ENCODE measurements at places on chromosomes 7 and 10. TPM values are rescaled to one million over a fixed set of nuclear protein-coding genes. Genes with fewer than 3 reads are reported as not detected.

Gene PRKAR2B
- 227 TPM for total RNA-seq

Gene SLC16A9
- 11.4 TPM for total RNA-seq

Gene PTPRE
- 19.8 TPM for total RNA-seq

Gene ASL
- total RNA-seq, result 4.5 TPM

Data from occipital lobe (tissue), 3 donors.